Activated B cell treated with CpG ODN at 0.5 μM for 24 hours (primary cell): ENCODE measurements at places on chromosomes 5 and 9.

DNA sequence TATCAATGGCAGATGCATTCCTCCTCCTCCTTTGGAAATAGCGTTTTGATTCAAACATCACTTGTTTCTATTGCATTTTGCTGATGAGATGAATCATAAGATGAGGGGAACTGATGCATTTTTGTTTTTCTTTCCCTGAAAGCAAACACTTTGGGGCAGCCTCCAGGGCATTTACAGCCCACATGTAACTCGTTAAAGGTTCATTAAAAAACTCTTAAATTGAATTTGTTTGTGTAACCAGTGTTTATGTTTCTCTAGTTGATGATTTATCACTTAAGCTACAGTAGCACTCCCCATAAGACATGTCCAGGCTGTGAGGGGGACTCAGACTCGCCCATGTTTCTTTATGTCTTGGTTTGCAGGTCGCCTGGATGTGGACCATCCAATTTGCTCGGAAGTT lies 246.1 kb upstream of the ANKH start:
- DNase-seq, result no peak
- H3K27ac ChIP-seq, result no peak overlapping the region
- no peak overlapping the region for H3K4me3 ChIP-seq
- no peaks in the 10 kb centered on the region for H3K36me3 ChIP-seq
- H3K27me3 ChIP-seq, result no peaks in the 10 kb centered on the region

GRCh38 chr9:4507306-4508130 lies 17.2 kb downstream of the SLC1A1 start:
- H3K27ac ChIP-seq, result no peak overlapping the region
- no peaks in the 10 kb centered on the region for H3K4me1 ChIP-seq
- no peaks in the 10 kb centered on the region for H3K36me3 ChIP-seq
- H3K4me3 ChIP-seq, result no peak overlapping the region

GRCh38 chr9:81626511-81626910 lies 62.8 kb downstream of the TLE1 start:
- peaks cover 28% of the 10 kb centered on the region for H3K4me1 ChIP-seq
- H3K4me3 ChIP-seq, result no peak overlapping the region
- peaks cover 15% of the 10 kb centered on the region for H3K36me3 ChIP-seq
- H3K27ac ChIP-seq, result no peak overlapping the region
- no peak for DNase-seq

DNA sequence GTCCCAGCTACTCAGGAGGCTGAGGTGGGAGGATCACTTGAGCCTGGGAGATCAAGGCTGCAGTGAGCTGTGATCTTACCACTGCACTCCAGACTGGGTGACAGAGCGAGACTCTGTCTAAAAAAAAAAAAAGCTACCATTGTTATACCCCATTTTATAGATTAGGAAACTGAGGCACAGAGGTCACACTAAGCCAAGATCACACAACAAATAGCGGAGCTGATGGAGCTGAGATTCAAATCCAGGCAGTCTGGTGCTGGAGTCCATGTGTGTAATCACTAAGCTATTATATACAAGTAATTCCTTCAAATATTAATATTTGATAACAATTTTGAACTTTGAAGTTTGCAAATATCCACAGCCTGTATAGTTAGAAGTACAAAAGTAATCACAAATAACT lies 6.0 kb upstream of the SLC12A2 start:
- peaks cover 47% of the 10 kb centered on the region for H3K4me1 ChIP-seq
- no peak overlapping the region for H3K27ac ChIP-seq
- H3K36me3 ChIP-seq, result peaks cover 25% of the 10 kb centered on the region
- H3K4me3 ChIP-seq, result no peak overlapping the region

DNA sequence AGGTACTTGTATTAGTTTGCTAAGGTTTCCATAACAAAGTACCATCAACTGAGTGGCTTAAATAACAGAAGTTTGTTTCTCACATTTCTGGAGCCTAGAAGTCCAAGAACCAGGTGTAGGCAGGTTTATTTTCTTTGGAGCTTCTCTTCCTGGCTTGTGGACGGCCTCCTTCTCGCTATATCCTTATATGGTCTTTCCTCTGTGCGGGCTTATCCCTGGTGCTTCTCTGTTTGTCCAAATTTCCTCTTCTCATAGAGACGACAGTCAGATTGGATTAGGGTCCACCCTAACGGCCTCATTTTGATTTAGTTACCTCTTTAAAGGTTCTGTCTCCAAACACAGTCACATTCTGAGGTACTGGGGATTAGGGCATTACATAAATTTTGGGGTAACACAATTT lies 88.3 kb downstream of the RMI1 start:
- peaks cover 4% of the 10 kb centered on the region for H3K27me3 ChIP-seq
- no peak overlapping the region for H3K4me3 ChIP-seq
- DNase-seq, result no peak
- no peaks in the 10 kb centered on the region for H3K36me3 ChIP-seq
- H3K27ac ChIP-seq, result no peak overlapping the region

- H3K27me3 ChIP-seq, result no peaks in the 10 kb centered on the region
Observed at GRCh38 chr5:53991942-53992341, 318.4 kb downstream of the ARL15 start.

DNA sequence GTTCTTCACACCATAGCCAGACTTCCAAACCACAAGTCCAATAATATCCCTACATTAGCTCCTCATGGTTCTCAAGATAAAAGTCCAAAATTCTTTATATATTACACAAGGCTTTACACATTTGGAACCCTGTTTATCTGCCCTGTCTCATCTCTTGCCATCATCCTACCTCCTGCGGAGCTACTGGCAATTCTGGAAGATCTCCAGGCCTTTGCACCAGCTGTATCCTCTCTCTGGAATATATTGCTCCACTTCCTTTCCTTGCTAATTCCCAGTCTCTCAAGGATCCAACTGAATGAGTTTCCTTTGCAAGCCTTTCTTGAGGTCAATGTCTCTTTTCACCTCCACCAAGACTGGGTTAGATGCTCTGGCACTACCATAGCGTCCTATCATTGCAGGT lies 41.3 kb upstream of the MIER3 start:
- no peaks in the 10 kb centered on the region for H3K27me3 ChIP-seq
- H3K4me1 ChIP-seq, result no peaks in the 10 kb centered on the region
- H3K4me3 ChIP-seq, result no peak overlapping the region
- no peaks in the 10 kb centered on the region for H3K36me3 ChIP-seq

DNA sequence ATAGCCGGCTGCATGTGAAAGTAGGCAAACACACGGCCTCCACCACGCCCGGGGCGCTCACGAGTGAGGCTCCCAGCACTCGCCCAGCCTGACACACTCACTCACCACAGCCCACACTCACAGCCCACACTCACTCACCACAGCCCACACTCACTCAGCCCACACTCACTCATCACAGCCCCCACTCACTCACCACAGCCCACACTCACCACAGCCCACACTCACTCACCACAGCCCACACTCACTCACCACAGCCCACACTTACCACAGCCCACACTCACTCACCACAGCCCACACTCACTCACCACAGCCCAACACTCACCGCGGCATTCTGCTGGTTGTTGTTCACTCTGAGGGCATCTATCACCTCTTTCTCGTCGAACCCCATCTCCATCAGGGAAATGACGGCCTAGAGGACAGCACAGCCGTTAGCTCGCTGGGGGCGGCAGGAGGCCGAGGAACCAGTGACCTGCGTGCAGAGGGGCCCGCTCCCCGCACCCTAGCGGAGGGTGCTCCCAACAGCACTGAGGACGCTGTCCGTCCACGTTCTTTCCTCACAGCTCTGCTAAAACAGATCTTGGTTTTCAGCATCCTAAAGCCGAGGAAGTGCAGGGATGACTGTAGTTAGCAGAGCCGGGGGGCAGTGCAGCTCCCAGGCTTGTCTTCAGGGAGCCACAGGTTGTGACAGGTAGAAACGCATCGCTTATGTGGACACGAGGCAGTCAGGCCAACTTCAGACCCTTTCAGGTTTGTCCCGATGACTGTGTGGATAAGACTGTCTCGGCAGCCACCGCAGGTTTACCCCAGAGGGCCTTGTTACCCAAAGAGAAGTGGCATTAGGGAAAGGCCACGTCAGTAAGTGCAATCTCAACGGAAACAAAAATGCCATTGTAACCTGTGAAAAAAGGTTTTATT lies 21.6 kb downstream of the UBAC1 start:
- no peaks in the 10 kb centered on the region for H3K27me3 ChIP-seq
- no peak overlapping the region for H3K27ac ChIP-seq
- DNase-seq, result no peak
- H3K36me3 ChIP-seq, result peaks cover 74% of the 10 kb centered on the region
- no peak overlapping the region for H3K4me3 ChIP-seq

DNA sequence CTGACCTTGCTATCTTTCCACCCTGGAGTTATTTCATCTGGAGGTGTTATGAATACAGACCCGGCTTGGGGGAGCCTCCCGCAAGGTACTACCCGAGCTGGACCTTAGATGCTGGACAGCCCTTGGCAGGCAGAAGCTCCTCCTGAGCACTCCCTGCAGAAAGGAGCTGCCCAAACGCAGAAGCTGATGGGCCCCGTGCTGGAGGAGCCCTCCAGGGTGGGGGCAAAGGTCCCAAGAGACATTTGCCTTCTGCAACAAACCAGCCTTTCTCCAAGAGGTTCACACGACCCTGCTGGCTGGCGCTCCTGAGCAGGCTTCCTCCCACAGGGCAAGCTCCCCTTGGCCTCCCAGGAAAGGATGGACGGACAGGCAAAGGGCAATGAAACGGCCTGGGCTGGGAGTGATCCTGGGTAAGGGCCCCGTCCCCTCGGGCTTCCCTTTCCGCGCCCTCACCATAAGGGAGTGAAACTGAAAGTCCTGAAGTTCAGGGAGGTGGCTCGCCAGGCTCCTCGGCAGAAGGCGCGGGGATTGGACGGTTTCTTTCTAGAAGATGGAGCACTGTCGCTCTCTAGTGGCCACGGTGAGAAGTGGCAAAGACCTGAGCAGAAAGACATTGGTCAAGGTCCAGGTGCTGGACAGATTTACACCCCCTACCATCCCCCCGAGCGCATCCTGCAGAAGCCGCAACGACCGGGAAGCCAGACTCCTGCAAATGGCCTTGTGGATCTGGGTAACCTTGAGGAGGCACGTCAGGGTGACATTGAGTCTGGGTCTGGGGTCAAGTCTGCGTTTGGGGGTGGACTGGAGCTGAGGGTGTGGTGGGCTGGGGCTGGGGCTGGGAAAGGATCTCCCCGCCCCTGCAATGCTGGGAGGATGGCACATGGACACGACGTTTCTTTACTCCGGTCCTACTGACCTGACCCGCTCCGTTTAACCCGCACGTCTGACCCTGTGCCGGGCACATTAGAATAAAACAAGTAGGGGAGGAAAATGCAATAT lies 56.4 kb downstream of the NEURL1B start:
- DNase-seq, result peak; percentile 64
- H3K36me3 ChIP-seq, result no peaks in the 10 kb centered on the region
- peak overlapping the region; percentile 84 for H3K27ac ChIP-seq
- H3K4me3 ChIP-seq, result peak overlapping the region; percentile 89
- H3K4me1 ChIP-seq, result peaks cover 19% of the 10 kb centered on the region

DNA sequence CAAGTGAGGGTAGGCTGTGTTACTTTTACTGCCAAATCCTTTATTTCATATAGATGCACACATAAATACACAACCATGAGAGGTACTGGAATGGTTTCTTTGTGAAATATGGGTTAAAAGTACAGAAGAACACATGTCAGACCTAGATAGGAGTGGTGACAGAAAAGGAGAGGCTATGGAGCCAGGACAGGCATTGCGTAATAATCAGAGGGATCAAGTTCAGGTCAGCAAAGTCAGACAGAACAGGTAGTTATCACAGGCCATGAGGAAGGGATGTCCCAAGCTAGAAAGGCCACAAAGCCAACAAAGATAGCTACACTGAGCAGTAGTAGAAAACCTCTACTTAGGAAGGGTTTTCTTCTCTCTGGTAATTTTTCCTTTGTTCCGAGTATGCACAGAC lies 272.6 kb downstream of the KCNN2 start:
- H3K27me3 ChIP-seq, result no peaks in the 10 kb centered on the region
- no peak for DNase-seq
- no peak overlapping the region for H3K27ac ChIP-seq
- H3K4me1 ChIP-seq, result no peaks in the 10 kb centered on the region
- no peaks in the 10 kb centered on the region for H3K36me3 ChIP-seq

- peaks cover 2% of the 10 kb centered on the region for H3K36me3 ChIP-seq
- H3K27me3 ChIP-seq, result no peaks in the 10 kb centered on the region
- no peaks in the 10 kb centered on the region for H3K4me1 ChIP-seq
- no peak overlapping the region for H3K4me3 ChIP-seq
- no peak overlapping the region for H3K27ac ChIP-seq
Observed at GRCh38 chr5:139061856-139062255, 136.3 kb downstream of the SIL1 start.

GRCh38 chr5:175765858-175766257 lies 105.5 kb upstream of the CPLX2 start:
- peaks cover 8% of the 10 kb centered on the region for H3K27me3 ChIP-seq
- DNase-seq, result no peak
- H3K4me3 ChIP-seq, result no peak overlapping the region
- no peak overlapping the region for H3K27ac ChIP-seq

GRCh38 chr5:8907168-8907868 lies 638.6 kb downstream of the SEMA5A start:
- H3K4me3 ChIP-seq, result no peak overlapping the region
- DNase-seq, result no peak
- H3K4me1 ChIP-seq, result no peaks in the 10 kb centered on the region
- H3K27me3 ChIP-seq, result no peaks in the 10 kb centered on the region
- H3K27ac ChIP-seq, result no peak overlapping the region

DNA sequence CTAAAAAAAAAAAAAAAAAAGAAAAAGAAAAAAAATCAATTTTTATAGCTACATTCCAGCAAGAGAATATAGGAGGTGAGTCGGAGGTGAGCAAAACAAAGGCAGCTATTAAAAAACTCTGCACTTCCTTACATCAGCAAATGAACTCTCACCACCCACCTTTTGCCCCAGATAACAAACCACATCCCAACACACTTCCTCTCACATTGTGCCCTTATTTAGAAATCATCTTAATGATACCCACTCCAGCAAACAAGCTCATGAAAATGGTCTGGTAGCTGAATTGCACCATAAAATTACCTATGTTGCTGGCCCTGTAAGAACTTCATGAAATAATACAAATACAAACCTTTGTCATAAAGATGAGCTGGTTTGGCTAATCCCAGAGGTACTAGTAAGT lies 82.9 kb downstream of the CEMIP2 start:
- peak overlapping the region; percentile 59 for H3K27ac ChIP-seq
- H3K36me3 ChIP-seq, result peaks cover 36% of the 10 kb centered on the region
- H3K27me3 ChIP-seq, result no peaks in the 10 kb centered on the region
- no peak for DNase-seq
- peaks cover 57% of the 10 kb centered on the region for H3K4me1 ChIP-seq

- no peak overlapping the region for H3K4me3 ChIP-seq
- H3K4me1 ChIP-seq, result peaks cover 30% of the 10 kb centered on the region
Observed at GRCh38 chr9:3502560-3503398, 23.0 kb downstream of the RFX3 start.
